ENCODE measurements at places on chromosomes 16 and 17.

GRCh38 chr16:19366391-19366790 lies 51.3 kb upstream of the TMC5 start:
- H3K27ac ChIP-seq: no peak overlapping the region
- H3K27me3 ChIP-seq: no peaks in the 10 kb centered on the region
- no peak overlapping the region for H3K4me3 ChIP-seq
- no peaks in the 10 kb centered on the region for H3K4me1 ChIP-seq

DNA sequence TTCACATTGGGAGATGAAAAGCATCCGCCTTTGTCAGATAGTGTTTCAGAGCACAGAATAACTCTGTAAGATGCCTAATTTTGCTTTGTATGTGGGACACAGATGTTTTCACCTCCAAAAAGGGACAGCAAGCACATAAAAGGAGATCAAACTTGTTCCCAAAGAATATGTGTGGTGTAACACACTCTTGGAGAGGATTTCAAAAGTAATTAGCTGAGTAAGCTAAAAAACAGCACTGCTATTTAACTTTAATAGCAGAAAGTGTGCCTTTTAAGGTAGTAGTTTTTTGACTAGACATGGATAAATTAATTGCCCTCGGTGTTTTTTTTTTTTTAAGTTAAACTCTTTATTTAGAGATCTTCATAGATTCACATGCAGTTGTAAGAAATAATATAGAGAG lies 65.2 kb downstream of the COX10 start:
- DNase-seq: no peak
- H3K27ac ChIP-seq: no peak overlapping the region
- no peak overlapping the region for H3K4me3 ChIP-seq
- no peaks in the 10 kb centered on the region for H3K4me1 ChIP-seq
- no peaks in the 10 kb centered on the region for H3K27me3 ChIP-seq

GRCh38 chr16:67277294-67277998 lies 1.9 kb upstream of the PLEKHG4 start:
- peak; percentile 82 for DNase-seq
- no peak overlapping the region for H3K4me3 ChIP-seq
- peaks cover 18% of the 10 kb centered on the region for H3K36me3 ChIP-seq
- H3K27me3 ChIP-seq: no peaks in the 10 kb centered on the region

- H3K4me3 ChIP-seq: no peak overlapping the region
- peaks cover 17% of the 10 kb centered on the region for H3K36me3 ChIP-seq
- no peak overlapping the region for H3K27ac ChIP-seq
- DNase-seq: peak; percentile 77
- peaks cover 54% of the 10 kb centered on the region for H3K4me1 ChIP-seq
Measured at GRCh38 chr16:67675579-67675935, 8.9 kb downstream of the C16orf86 start.

DNA sequence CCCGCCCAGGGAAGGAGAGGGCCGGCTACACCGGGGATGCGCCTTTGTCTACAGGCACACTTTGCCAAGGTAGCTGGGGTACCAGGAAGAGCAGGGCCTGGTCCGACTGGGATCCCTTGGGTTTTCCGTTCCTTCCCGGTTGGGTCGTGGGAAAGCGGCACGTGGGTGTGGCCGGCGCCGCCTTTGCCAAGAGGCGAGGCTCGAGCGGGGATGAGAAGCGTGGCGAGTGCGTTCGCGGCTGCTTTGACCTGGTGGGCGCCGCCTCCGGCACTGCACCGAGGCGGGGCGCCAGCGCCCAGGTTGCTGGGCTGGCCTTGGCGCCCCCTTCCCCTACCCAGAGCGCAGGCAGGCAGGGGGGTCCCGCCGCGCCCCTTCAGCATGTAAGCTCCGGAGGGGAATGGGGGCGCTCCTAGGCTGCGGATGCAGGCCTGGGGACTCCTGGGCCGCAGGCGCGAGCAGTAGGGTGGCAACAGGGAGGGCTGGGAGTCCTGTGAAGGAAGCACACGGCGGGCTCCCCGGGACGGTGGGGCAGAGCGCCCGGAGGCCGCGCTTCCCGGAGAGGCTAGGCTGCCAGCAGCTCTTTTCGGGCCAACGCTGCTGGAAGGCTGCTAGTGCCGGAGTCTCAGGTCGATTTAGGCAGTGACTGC lies 2.0 kb downstream of the HAS3 start:
- peak overlapping the region; percentile 45 for H3K4me3 ChIP-seq
- H3K36me3 ChIP-seq: peaks cover 25% of the 10 kb centered on the region
- peak overlapping the region; percentile 23 for H3K27ac ChIP-seq
- H3K27me3 ChIP-seq: peaks cover 49% of the 10 kb centered on the region
- H3K4me1 ChIP-seq: peaks cover 11% of the 10 kb centered on the region

GRCh38 chr17:640436-640835 lies 74.2 kb downstream of the VPS53 start:
- H3K4me3 ChIP-seq: no peak overlapping the region
- no peaks in the 10 kb centered on the region for H3K4me1 ChIP-seq
- H3K36me3 ChIP-seq: no peaks in the 10 kb centered on the region
- no peak for DNase-seq

DNA sequence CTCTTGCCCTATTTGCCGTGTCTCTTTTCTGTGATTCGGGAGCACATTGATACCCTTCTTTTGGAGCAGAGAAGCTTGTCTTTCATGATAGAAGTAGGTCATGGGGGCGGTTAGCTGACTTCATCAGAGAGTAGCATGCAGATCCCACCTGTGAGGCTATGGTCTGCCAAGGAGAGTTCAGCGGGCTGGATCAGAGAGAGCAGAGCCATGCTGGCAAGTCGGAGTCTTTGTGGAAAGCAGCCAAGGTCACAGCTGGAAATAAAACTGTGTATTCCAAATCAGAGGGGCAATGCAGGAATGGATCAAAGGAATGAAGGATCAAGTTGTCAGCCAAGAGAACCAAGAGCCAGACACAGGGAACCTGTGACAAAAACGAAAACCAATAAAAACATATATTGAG lies 595.9 kb downstream of the WWOX start:
- H3K4me3 ChIP-seq: no peak overlapping the region
- DNase-seq: no peak
- no peaks in the 10 kb centered on the region for H3K4me1 ChIP-seq
- no peaks in the 10 kb centered on the region for H3K36me3 ChIP-seq
- no peak overlapping the region for H3K27ac ChIP-seq
- no peaks in the 10 kb centered on the region for H3K27me3 ChIP-seq

DNA sequence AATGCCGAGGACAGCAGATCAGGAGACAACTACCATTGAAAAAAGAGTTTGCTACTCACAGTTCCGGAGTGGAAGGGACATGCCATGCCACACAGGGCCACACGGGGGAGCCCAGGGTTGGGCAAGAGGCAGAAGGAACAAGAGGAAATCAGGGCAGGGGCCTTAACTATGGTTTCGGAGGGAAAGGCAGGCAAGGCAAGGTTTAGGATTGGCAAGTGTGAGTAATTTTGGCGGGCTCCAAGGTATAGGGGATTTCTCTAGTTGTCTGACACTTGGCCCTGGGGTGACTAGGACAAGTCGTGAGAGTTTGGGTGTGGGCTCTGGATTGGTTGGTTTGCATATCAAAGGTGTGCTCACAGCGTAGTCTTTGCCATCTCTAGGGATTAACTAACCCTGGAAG lies 27.0 kb upstream of the NTN1 start:
- no peaks in the 10 kb centered on the region for H3K36me3 ChIP-seq
- no peak overlapping the region for H3K27ac ChIP-seq
- DNase-seq: peak; percentile 75
- H3K4me1 ChIP-seq: no peaks in the 10 kb centered on the region

Measured in left lung (tissue), 14 donors.